ENCODE measurements at places on chromosomes 4 and X.
A peak's percentile ranks its signal among the peaks of the same experiment; 100 is the strongest.

- no peak for DNase-seq
Measured at GRCh38 chr4:181477591-181477990, 765.6 kb upstream of the TENM3 start.

- peak; percentile 58 for DNase-seq
Measured at GRCh38 chr4:99404595-99405287, 30.4 kb downstream of the ADH7 start.

GRCh38 chr4:76758290-76758882, 139.6 kb downstream of the SOWAHB start:
- peak; percentile 51 for DNase-seq

DNA sequence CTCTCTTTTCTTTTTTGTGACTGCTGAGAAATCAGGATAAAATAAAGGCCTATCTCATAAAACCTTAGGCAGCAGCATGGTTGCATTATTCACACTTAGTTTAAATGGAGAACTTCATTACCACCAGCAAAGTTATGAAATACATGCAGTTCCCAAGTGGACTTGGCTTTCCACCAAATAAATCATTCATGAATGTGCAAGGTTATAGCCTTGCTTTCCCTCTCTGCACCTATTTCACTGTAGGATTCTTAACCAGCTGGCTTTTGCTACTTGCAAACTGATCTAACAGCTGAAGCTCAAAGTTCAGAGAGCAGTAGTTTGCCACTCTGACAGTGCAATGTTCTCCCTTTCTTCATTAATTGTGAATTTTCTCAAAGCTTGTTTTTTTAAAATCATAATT, 140.1 kb upstream of the SMIM31 start:
- DNase-seq = no peak

- no peak for DNase-seq
Measured at GRCh38 chr4:162115333-162115732, 48.5 kb downstream of the FSTL5 start.

DNA sequence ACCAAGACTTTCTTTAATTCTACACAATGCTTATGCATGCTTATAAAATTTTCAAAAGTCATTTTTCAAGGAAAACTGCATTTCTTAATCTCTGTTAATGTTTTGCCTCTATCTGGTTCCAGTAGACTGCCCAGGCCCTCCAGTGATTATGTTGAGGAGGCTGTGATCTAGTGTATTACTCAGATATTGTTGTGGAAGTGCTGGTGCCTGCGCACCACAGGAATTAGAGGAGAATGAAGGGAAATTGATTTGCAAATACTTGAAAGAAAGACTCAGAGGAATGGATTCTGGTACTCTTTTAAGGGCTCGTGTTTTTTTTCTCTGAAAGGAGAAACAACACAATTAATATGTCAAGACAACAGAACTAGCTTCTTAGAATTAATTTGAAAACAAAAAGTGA, 1015.1 kb downstream of the RPA4 start:
- DNase-seq = no peak

Measured in GM20000 (cell line).